ENCODE measurements at places on chromosomes 1 and 21.

DNA sequence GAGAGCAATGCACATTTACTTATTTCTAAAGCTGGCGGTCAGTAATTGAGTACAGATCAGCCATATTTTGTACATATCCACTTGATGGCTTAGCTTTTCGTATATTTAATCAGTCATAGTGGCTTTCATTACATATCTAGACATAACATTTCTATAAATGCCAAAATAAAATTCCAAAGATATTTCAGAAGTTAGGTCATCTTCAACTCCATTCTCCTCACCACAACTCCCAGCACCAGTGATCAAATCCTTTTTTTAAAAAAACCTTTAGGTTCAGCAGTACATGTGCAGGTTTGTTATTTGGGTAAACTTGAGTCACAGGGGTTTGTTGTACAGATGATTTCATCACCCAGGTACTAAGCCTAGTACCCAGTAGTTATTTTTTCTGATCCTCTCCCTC, 53.9 kb upstream of the GNG4 start:
- no peak for DNase-seq

DNA sequence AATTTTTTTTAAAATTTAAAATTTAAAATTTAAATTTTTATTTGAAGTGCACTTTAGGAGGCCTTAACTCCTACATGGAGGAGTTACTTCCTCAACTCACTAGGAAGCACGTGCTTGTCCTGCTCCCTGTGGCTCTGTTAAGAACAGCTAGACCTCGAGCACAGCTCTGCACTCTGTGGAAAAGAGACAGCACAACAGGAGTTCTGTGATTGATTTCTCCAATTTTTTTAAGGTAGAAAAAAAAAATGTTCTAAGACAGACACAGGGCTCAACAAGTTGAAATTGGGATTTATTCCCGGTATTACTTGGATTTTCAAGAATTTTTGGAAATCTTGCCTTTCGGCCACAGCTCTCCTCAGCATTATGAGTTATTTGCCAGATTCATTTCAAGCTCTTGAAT, 356.6 kb upstream of the LYPLAL1 start:
- DNase-seq: no peak

GRCh38 chr1:192109576-192109975, 48.7 kb upstream of the RGS18 start:
- no peak for DNase-seq

GRCh38 chr1:237901299-237901934, 10.7 kb upstream of the ZP4 start:
- no peak for DNase-seq

GRCh38 chr1:151831605-151832004, at the start of gene RORC:
TSS of gene RORC (minus strand) at chr1:151831802. CDS start at chr1:151831764, 38 bp downstream.
- no peak for DNase-seq

GRCh38 chr21:15195104-15195503, 130.3 kb upstream of the NRIP1 start:
- DNase-seq: no peak

GRCh38 chr1:196355206-196355786, 252.9 kb downstream of the KCNT2 start:
- DNase-seq: no peak

Data from stimulated activated CD4-positive, alpha-beta T cell treated with anti-CD3 and anti-CD28 coated beads, TNF-alpha, amount 100 ng/mL, for 48 hours (primary cell).